ENCODE measurements at places on chromosomes 3 and 15. TPM values are rescaled to one million over a fixed set of nuclear protein-coding genes. Genes with fewer than 3 reads are reported as not detected.

- peak; percentile 48 for DNase-seq
These were observed 557 bp downstream of the DENND4A start for GRCh38 chr15:65791335-65792137.

DNA sequence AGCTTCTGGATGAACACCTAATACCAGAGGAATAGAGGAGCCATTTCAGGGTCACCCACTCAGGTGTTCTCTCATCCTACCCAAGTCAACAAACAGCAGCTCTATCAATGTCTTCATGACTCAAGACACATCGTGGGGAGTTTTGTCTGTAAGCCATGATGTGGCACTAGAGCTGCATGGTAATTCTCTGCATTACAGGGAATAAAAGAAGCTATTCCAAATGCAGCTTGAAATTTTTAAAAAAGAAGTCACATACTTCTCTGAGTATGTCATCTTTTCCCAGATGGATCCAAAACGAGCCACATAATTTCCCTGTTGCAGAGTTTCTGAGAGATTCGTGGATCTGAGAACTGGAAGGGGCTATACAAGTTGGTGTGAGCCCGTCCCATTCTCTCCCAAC lies 6.1 kb upstream of the THSD4 start:
- no peak for DNase-seq

- no peak for DNase-seq
These were observed 606 bp downstream of the EIF2A start for GRCh38 chr3:150547045-150547741.

The RMDN3 gene
- total RNA-seq: 23.4 TPM

The ACP3 gene
- 9.1 TPM for total RNA-seq

The EAF2 gene
- total RNA-seq: 7.6 TPM

The CFAP161 gene
- total RNA-seq: not detected

All from progenitor cell of endocrine pancreas (in vitro differentiated cells).